ENCODE measurements at places on chromosomes 3 and 15.

DNA sequence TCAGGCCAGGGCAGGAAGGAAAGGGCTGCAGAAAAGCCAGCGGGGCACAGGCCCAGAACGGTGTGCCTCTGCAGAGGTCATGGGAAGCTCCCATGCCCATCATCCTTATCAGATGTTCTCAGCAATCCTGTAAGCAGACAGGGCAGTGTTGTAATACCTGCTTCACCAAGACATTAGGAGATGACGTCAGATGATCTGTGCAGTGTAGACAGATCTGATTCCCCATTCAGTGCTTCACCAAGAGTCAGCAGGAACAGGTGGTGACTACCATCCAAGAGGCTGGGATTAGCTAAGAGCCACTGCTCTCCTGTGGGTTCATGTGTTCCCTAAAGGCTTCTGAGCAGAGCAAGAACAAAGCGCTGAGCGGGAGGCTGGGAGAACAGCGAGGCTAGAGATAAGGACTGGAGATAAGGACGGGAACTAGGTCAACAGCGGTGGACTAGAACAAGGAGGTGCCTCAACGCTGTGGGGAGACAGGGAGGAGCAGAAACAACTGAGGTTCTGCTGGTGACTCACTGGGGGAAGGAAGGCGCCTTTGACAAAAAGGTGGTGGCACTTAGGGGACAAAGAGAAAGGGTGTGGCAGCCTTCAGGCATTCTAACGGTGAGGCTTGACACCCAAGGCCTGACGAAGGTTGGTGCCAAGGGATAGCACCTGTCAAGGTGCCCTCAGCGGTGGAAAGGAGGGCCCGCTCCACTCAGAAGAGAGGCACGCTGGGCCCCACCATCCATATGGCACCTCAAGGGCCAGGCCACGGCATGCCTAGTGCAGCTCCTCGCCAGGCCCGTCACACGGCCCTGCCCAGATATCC lies 28.4 kb downstream of the CCDC12 start:
- peak; percentile 52 for DNase-seq

- DNase-seq, result no peak
These were observed 29.8 kb upstream of the FAM98B start for GRCh38 chr15:38424101-38424552.

- no peak for DNase-seq
These were observed 342.1 kb upstream of the CCDC54 start for GRCh38 chr3:107035176-107035575.

- DNase-seq, result no peak
These were observed 109.6 kb upstream of the PTX3 start for GRCh38 chr3:157327018-157327417.

DNA sequence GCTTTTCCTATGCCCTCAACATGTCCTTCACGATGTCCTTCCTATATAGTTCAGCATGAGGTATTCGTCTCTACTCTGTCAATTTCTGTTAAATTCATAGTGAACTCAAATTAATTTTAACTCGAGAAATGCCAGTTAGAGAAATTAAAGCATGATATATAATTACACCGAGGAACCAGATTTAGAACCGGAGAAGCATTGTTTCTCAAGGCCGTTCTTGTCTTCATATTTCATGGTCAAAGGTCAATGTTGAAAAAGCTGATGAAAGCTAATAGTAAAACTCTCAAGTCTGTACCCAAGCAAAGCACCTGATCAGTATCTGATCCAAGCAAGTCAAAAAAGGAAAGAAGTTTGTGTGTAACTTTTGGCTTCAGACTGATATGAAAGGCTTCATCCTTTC lies 163.8 kb downstream of the ZBTB20 start:
- DNase-seq, result no peak

- no peak for DNase-seq
These were observed 125.3 kb upstream of the BNIP2 start for GRCh38 chr15:59814409-59814808.

- peak; percentile 99 for DNase-seq
These were observed 145.5 kb upstream of the TPM1 start for GRCh38 chr15:62896969-62897486.

DNA sequence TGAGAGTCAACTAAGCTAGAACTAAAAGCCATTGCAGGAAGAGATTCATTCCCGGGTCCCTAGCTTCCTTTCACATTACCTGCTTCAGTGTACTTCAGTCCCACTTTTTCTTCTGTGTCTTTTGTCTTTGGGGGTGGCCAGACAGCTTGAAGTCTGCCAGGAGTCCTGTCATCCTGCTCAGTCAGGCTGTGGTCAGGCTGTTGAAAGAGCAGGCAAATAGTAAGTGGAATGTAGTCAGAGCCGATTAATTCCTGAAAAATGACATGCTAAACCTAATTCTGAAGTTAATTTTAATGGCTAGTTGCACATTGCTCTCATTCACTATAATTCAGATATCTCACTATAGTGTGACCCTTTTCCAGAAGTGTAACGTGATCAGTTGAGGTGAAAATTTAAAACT lies 129.6 kb downstream of the FMN1 start:
- peak; percentile 77 for DNase-seq

DNA sequence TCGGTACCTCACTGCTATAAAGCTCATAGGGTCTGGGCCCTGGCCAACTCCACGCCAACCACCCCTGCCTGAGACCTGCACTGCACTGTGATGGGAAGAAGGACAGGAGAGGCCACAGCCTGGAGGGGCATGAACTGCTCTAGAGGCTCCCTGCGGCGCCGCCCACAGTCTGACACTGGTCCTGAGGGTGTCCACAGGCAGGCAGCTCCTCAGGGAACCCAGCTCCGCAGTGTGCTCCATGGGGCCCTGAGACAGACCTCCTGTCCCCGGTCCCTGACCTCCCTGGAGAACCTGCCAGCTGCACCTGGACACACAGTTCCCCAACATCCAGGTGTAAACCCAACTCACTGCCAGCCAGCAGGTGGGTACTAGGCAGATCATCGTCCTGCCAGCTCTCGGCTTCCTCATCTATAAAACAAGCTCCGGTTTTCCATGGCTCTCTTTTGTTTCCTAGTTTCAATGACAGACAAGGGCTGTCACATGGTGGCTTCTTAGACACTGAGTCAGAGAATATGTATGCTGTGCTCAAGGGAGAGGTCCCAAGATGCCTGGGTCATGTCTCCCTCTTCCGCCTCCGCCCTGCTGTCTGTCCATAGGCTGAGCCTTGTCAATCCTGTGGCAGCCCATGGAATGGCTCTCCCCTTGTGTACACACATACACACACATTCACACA lies 5.1 kb upstream of the HAPLN3 start:
- peak; percentile 69 for DNase-seq

GRCh38 chr3:159899166-159899565 lies 89.5 kb upstream of the IL12A start:
- DNase-seq, result peak; percentile 46

GRCh38 chr3:121436641-121437040 lies 109.1 kb downstream of the POLQ start:
- no peak for DNase-seq

DNA sequence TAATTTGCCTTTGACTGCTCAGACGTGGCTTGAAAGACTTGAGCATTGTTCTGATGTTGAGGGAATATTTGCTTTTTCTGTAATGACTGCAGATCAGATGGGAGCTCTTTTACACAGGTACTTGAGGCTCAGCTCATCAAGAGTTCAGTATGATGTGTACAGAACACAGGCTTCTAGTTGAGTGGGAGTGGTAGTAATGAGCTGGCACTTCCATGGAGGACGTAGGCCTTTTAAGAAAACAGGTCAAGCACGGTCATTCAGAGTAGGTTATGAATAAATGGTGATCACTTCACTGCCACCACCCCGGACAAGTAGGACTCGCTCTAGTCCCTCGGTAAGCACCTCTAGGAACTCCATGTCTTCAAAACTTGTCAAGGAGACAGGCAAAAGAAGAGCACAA lies 8.8 kb downstream of the EMC4 start:
- no peak for DNase-seq

DNA sequence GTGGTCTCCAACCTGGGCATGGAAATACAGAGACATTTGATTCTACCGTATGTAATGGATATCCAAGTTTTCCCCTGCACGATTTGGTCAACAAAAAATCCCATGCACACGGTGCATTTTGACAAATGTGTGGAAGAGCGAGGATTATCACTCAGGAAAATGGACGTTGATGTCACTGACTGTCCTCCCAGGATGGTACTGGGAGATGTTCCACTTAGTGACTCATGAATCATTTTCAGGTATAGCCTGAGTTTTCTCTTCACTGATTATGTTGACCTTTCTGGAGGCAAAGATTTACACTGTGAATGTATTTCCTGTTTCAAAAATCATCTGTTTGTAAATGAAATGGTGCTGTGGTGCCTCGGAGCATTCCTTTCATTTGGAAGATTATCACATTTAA lies 596.7 kb upstream of the ADAMTS9 start:
- no peak for DNase-seq

GRCh38 chr3:14605067-14605466 lies 46.5 kb upstream of the CCDC174 start:
- peak; percentile 28 for DNase-seq

DNA sequence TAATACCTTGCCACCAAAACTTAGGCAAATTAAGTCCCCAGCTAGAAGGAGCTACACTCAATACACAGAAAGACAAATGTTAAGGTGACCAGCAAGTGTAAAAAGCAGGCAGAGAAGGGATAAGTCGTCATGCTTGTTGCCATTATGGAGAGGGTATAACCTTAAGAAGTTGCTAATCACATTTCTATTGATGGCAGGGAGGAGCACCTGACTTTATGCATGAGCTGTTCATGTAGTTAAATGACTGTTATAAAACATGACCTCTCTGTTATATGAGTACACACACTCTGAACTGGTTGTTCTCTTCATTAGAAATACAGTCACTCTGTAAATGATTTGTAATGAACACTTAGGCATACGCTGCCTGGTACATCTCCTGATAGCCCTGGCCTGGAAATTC lies 6.6 kb upstream of the CCNL1 start:
- DNase-seq, result no peak

- DNase-seq, result no peak
These were observed 81.9 kb upstream of the SLC25A36 start for GRCh38 chr3:140859592-140860336.

GRCh38 chr3:117253636-117254035 lies 544.1 kb downstream of the TUSC7 start:
- no peak for DNase-seq

- DNase-seq, result no peak
These were observed 283.1 kb downstream of the GABRG3 start for GRCh38 chr15:27254055-27254454.

DNA sequence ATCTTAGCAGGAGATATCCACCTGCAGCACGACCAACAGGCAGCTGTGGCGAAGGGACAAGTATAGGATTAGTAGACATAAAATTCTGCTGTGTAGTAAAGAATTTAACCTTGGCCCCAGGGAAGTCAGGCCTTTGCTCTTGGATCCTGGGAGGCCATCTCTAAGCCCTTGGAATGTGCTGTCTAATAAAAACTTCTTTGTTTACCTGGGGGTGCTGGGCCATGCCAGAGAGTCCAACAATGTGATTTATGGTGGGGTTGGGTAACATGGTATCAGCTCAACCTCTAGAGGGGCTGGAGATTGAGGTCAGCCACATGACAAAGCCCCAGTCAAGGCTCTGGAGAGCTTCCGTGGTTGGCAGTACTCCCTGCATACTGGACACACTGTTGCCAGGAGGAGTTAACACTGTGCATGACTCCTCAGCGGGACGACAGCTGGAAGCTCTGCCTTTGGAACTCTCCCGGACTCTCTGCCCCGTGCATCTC lies 52.4 kb downstream of the HEG1 start:
- DNase-seq, result peak; percentile 69

- DNase-seq, result no peak
These were observed 155.2 kb upstream of the CGNL1 start for GRCh38 chr15:57221134-57221533.

- DNase-seq, result no peak
These were observed 11.5 kb upstream of the TEX9 start for GRCh38 chr15:56353740-56354139.

DNA sequence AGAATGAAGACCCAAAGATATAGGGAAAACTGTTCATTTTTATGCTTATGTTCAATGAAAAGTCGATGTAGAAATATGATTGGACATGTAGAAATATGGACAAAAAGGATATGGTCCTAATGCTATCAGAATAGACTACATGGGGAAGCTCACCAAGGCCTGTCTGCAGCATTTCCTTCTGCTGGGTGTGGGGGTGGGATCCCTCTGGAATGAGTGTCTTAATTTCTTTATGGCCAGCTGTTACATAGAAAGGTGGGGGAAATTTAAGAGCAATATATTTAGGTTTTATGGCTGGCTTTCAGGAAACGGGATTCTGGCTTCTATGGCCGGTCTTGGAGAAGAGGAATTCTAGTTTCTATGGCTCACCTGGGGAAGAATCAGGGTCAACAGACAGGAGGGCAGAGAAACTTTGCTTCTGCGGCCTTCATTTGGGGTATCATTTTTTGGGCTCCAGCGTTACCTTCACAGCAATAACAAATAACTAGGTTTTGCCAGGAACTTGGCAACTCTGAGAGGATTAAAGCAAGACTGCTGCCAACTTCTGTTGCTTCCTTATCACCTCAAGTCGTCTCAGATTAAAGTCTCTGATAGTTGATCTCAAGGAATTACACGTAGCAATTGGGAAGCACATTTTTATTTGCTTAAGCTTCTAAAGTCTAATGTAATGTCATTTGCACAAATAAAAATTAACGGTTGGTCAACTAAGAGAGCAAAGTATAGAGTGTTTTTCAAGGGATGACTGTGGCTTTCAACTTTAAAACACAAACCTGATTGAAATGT lies 57.0 kb upstream of the GATM start:
- DNase-seq, result no peak

GRCh38 chr3:76638006-76638405 lies 401.9 kb upstream of the ROBO2 start:
- no peak for DNase-seq

DNA sequence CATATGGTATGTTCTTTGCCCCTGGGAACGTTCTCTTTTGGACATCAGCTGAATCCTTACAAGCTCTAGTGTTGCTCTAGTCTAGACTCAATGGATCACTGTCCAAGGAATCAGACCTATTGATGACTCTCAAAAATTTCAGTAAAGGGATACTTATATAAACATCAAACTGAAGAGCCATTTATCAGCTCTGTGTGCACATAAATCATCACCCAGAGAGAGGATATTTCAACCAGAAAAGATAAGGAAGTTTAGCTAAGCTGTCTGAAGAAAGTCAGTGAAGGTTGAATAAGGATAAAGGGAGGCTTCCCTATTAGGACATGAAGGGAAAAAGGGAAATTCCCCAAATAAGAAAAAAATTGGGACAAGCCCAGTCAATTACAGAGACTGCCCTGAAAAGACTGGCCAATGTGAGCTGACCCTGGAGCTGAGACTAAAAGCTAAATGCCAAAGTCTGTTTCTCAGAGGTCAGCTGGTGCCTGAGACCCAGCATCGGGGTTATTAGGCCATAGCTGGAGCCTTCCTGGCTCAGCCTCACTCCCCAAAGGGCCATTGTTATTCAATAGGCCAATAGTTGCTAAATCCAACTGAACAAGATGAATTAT lies 424.1 kb upstream of the THBS1 start:
- no peak for DNase-seq

Data from astrocyte (in vitro differentiated cells and primary cell).